Stimulated activated CD4-positive, alpha-beta T cell treated with anti-CD3 and anti-CD28 coated beads, Interleukin-2, amount 100 ng/mL, for 24 hours (primary cell): ENCODE measurements at places on chromosomes 5 and 9.

DNA sequence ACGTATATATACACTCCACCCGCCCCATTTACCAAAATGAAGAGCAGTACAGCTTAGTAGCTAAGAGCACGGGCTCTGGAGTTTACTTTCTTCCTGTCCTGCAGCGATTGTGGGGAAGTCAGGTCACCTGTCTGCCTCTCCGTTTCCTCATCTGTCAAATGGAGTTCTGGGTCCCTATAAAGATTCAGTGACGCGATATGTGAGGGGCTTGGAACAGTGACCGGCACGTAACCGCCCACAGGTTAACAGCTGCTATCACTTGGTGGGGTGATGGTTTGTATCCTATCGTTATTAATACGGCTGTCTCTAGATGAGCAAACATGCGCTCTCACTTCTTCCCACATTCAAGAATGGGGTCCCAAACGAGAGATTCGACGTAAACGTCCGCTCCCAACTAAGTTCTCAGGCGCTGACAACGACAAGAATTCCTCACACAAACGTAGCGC, 426 bp downstream of the FAM114A2 start:
- no peak for DNase-seq

DNA sequence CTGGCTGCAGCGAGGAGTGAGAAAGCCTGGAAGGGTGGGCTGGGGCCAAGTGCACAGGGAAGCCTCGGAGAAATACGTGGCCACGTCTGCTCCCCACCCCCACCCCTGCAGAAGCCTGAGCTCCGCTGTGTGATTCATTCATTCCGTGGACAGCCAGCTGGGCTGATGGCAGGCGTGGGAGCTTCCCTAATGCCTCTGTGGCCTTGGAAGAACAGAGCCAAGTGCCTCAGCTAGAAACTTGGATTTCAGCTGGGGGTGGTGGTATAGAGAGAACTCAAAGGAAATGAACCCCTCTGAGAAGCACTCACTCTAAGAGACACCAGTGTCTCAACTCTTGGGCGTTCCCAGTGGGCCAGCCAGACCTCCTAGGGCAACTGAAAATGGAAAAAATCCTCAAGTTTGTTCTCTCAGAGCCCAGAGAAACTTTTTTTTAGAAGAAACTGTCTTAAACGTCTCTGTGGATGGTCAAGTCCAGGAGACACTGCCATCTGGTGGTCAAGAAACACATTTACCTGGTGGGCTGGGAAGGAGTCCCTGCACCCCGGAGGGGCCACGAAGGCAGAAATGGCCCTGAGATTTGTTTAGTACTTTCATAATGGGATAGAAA, 18.0 kb downstream of the ATOX1 start:
- peak; percentile 56 for DNase-seq

- no peak for DNase-seq
Observed at GRCh38 chr5:73810429-73810828, 184.4 kb downstream of the ARHGEF28 start.

- DNase-seq: no peak
Observed at GRCh38 chr5:43619911-43620310, 16.9 kb downstream of the NNT start.

- no peak for DNase-seq
Observed at GRCh38 chr9:122403381-122404000, 32.7 kb downstream of the PTGS1 start.

GRCh38 chr9:7984203-7984602, 184.6 kb upstream of the DMAC1 start:
- no peak for DNase-seq

DNA sequence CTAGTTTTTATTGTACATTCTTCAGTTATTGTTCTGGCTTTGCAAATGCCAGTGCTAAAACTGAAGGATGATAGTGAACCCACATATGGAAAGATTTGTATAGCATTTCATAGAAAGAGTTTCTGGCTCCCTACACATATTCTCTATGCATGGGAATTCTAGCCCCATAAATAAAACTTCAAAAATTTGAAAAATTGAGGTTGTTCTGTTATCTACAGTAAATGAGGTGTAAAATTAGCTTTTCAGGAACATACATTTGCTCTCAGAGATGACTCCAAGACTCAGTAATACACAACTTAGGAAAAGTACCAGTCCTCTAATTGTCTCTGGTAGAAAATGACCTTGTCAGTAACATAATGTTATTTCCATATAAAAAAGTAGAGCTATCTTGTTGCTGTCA, 80.2 kb upstream of the DPYSL3 start:
- DNase-seq: no peak

DNA sequence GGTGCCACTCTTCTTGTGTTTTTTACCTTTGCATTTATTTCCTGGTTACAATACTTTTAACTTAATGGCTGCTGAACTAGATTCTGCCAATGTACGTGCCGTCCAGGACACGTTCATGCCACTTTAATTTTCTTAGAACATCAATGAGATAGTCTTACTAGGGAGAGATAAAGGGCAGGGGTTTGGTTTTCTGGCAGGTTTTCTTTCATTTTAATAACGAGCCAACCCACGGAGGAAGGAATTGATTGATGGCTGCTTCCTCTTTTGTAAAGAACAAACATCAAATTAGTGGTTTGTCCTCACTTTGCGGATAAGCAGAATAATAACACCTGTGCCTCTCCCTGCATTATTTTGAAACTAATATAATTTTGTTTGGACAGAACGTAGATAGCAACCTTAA, 135.7 kb downstream of the DOCK8 start:
- DNase-seq: no peak
